Epithelial cell of alveolus of lung (primary cell): ENCODE measurements at places on chromosomes 2 and 18. TPM values are rescaled to one million over a fixed set of nuclear protein-coding genes. Genes with fewer than 3 reads are reported as not detected.

The C1GALT1C1L gene
- total RNA-seq, result 0.39 TPM in 1 of 2 replicates, not detected in the other

The PSMA8 gene
- total RNA-seq, result not detected in 2 replicates

The NOP58 gene
- 38.9 and 48.1 TPM in 2 replicates for total RNA-seq

The MALL gene
- total RNA-seq, result 1.6 and 6.2 TPM in 2 replicates

The LCT gene
- under 0.01 and 0.08 TPM in 2 replicates for total RNA-seq

The CLEC4F gene
- not detected in 2 replicates for total RNA-seq

The ARL5A gene
- total RNA-seq, result 25.6 and 42.7 TPM in 2 replicates

The MAPRE2 gene
- 11.3 and 19.4 TPM in 2 replicates for total RNA-seq

The NYAP2 gene
- total RNA-seq, result under 0.01 TPM in 1 of 2 replicates, not detected in the other
